ENCODE measurements at places on chromosomes 1 and 21. TPM values are rescaled to one million over a fixed set of nuclear protein-coding genes. Genes with fewer than 3 reads are reported as not detected.

Gene S100A7
- total RNA-seq = not detected

Gene CFAP107
- total RNA-seq = not detected

Gene AJAP1
- 2.3 TPM for total RNA-seq

Gene CHD5
- total RNA-seq = 0.09 TPM

Gene CNKSR1
- total RNA-seq = 13.5 TPM

Gene MTFR1L
- 27.2 TPM for total RNA-seq

Gene RGSL1
- total RNA-seq = not detected

Gene CFHR1
- total RNA-seq = not detected

Gene SPTA1
- total RNA-seq = 0.13 TPM

Data from pancreas (tissue), 10 donors.